ENCODE measurements at places on chromosomes 6 and 20.

DNA sequence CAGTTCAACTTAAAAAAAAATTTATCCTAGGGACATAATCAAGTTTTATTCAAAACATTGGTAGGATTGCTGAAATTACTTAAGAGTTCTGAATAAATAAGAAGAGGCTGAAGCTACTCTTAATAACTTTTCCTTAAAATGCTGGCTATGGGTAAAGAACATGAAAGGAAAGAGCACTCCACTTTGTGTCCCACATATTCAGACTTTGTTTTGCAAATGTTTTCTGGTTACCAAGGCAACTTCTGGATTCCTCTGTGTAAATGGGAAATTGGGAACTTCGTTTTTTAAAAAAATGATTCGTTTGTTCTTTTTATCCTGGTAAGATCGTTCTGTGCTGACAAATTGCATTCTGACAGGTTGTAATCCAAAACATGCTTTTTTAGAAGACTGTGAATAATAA is 115.0 kb downstream of the KIF6 start:
- DNase-seq = no peak

DNA sequence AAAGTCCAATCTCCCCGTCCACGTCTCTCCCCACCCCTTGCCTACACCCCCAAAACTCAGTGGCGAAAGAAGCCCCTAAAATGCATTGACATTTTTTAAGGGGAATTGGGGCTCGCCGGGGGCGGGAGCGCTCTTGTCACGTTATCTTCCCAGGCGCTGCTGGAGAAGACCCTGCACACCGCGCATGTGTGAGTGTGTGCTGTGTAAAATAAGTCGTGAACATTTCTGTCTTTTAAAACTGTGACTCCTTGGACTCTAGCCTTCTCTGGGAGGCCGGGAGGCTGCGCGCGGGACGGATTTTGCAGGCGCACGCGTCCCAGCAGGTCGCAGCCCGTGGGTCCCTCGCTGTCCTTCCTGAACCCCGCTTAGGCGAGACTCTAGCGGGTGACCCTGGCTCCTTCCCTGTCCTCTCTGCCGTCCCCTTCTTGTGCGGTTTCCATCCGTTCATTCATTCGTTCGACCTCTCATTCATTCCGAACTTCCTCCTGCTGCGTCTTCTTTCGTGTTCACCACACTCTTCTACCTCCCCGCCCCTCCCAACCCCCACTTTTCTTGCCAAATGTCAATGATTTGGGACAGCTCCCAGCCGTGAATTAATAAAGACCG is 2.2 kb downstream of the NRN1 start:
- DNase-seq = no peak

- DNase-seq = no peak
Measured at GRCh38 chr6:74579047-74579446, 626.8 kb downstream of the COL12A1 start.

DNA sequence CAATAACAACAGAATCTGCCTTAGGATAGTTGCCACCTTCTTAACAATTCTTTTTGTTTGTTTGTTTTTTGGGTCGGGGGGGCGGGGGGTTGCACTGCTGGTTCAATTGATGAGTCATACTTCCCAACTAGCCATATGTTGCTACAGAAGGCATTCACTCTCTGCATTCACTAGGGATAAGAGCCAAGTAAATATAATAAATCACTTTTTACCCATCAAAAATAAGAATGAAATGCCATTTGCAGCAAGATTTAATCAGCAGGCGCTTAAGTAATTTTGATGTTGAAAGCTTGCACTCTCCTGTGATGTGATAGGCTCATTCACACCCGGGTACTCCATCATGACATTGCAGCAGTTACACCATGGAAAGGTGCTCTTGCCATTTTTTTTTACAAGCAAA is 209.8 kb downstream of the HIVEP2 start:
- DNase-seq = no peak

- DNase-seq = no peak
Measured at GRCh38 chr6:8821981-8822381, 386.6 kb upstream of the SLC35B3 start.

DNA sequence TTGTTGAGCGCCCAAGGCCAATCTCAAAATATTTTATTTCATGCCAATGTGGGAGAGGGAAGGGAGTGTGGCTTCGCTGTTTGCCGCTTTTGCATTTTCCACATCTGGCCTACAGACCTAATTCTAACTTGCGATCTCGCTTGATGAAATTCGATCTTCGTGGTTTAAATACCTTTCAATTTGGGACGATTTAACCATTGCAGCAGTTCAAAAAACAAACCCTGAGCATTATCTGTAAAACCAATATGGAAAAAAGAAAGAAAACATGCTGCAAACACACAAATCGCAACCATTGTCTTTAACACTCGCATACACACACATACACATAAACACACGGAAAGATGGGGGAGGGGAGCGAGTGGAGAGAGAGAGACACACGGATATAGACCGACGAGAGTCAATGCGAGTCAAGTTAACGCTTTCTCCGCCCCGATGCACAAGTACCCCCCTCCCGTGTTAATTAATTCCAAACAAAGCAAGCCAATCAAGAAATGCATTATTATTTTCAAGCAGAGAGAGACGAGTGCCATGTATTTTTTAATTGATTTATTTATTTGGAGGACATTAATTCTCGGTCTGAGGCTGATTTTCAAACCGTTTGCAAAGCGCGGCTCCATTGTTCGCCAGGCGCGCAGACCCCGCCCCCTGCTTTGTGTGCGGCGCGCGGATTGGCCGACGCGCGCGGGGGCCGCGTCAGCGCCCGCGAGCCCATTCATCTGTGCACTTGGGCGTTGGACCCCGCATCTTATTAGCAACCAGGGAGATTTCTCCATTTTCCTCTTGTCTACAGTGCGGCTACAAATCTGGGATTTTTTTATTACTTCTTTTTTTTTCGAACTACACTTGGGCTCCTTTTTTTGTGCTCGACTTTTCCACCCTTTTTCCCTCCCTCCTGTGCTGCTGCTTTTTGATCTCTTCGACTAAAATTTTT is at the start of gene MARCKS:
Gene MARCKS (plus strand): TSS at position 721 of the 931 bp plus-strand sequence. CDS start 401 bp downstream, outside the sequence.
- no peak for DNase-seq

- no peak for DNase-seq
Measured at GRCh38 chr6:81487489-81487888, 265.0 kb downstream of the TENT5A start.

- DNase-seq = no peak
Measured at GRCh38 chr6:17730078-17730704, 23.5 kb upstream of the NUP153 start.

- no peak for DNase-seq
Measured at GRCh38 chr6:156552849-156553248, 224.3 kb upstream of the ARID1B start.

DNA sequence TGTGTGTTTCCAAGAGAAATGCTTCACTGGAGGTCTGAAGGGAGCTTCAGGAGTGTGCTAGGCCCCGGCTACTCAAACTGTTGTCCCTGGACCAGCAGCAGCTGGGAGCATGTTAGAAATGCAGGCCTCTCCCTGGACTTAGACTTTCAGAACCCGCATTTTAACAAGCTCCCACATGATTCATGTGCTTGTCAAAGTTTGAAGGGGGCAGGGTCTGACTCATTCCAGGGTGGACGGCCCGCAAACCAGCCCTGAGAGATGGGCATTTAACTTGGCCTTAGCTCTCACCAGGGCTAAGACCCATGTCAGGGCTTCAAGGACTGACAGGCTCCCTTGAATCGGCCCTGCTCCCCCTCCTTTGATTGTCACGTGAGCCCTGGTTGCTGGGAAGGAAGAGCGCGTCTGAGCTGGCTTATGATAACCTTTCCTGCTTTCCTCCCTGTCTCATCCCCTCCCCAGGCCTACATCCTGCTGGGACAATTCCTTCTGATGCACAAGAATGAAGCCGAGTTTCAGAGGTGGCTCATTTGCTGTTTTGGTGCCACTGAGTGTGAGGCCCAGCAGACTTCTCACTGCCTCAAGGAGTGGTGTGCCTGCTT is 35.5 kb downstream of the BANF2 start:
- DNase-seq = no peak

- DNase-seq = no peak
Measured at GRCh38 chr20:21571841-21572690, 58.2 kb upstream of the NKX2-2 start.

GRCh38 chr20:34061695-34062094 is 50.3 kb downstream of the EIF2S2 start:
- no peak for DNase-seq

DNA sequence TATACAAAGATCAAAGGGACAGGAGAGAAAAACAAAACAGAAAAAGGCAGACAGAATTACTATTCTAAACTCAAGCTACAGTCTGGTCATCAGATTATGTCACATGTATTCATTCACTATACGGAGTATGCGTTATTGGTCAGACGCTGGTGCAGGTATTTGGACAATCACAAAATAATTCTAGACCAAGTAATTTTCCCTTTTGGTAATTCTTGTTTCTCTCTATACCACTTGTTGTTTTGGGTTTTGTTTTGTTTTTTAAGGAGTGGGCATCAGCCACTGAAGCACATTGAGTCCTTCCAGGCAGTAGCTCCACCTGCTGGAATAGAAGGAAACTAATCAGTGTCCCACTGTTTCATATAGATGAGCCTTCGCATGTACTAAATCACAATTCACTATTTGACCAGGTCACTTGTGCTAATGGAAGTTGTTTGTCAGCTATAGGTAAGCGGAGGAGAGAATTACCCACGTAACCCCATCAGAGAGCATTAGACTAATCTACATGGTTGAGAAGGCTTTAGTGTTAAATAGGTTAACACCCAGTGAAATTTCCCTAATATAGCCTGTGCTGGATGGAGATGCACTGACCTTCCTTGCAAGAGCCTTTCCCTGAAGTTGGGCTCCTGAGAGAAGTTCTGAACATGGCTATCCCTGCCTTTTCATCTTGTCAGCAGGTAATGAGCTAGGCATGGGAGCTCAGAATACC is 77.9 kb downstream of the TNFAIP3 start:
- no peak for DNase-seq

- no peak for DNase-seq
Measured at GRCh38 chr6:5673019-5673790, 333.5 kb downstream of the NRN1 start.

DNA sequence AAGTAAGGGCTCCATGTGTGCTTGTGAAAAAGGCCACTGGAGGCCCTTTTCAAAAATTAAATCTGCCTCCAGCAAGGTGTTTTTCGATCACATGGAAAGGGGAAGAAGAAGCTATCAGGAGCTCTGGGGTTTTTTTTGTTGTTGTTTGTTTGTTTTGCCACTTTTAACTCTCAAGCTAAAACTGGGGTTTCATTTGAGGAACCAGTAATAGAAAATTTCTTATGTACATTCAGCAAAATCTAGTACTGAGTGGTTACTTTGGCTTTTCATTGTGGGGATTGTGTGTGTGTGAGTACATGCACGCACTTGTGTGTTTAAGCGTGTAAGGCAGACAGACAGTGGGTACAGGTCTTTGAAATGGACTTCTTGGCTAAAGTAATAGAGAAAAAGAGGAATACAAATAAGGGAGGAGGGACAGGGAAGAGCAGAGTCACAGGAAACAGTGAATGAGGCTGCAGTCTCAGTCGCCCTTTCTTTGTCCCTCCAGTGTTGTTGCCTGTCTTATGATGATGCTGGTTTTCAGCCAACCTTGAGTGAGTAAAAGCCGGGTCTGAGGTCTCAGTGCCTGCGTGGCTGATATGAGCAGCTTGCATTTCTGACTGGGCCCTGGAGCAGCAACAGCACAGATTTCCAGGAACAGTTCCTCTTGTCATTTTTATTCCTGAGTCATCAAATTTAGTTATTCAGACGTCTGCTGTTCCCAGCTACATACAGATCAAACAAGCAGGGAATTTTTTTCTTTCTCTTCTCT is 26.2 kb downstream of the SLC16A10 start:
- DNase-seq = no peak

DNA sequence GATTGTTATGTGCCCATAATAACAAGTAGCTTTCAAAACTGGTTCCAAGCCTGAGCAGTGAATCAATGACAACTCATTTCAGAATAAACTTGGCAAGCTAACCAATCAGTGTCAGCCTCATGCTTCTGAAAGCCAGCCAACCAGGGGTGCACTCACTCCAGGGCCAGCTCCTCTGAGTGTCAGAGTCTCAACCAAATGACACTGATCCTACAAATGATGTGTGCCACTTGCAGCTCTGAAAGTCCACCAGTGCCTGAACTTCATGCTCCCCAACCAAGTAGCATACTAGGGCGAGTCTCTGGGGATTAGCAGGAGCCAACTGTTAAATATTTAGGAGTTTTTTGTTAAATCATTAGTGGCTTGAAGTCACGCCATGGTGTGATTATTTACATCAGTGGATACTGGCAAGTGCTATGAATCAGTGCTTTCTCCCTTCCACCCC is 4.5 kb downstream of the IYD start:
- no peak for DNase-seq

DNA sequence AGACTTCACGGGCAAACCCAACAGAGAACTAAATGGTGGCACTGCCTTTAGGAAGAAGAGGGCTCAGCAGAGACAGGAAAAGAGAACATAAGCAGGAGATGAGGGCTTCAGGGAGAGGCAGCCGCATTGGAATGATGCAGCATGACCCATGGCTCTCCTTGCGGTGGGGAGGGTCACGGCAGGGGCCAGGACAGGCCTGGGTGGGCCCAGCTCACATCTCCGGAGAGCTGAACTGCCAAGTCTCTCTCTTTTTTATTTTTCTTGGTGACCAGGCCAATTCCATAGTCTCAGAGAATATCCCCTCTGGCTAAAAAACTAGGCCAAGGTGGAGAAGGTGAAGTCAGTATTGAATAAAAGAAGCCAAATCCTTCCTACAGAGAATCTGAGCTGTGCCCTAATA is 77.5 kb upstream of the TRAF3IP2 start:
- DNase-seq = no peak

DNA sequence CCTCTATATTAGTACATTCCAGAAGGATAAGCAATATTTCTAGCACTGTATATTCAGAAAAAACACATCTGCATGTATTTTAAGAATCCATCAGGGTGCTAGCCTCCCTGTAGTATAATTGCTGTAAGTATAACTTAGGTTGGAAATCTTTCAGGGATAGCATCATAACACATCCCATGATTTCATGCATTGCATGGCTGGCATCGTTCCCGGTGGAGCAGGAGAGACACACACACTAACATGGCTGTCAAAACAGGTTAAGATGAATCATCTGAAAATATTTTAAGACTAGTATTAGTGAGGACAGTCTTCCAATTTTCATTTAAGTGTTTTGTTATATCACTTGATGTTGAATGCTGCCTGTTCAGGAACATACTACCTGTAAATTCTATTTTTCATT is 32.1 kb upstream of the CENPW start:
- no peak for DNase-seq

GRCh38 chr6:147549531-147549930 is 41.0 kb downstream of the SAMD5 start:
- DNase-seq = no peak

GRCh38 chr6:21905531-21905930 is 312.0 kb downstream of the SOX4 start:
- DNase-seq = no peak

DNA sequence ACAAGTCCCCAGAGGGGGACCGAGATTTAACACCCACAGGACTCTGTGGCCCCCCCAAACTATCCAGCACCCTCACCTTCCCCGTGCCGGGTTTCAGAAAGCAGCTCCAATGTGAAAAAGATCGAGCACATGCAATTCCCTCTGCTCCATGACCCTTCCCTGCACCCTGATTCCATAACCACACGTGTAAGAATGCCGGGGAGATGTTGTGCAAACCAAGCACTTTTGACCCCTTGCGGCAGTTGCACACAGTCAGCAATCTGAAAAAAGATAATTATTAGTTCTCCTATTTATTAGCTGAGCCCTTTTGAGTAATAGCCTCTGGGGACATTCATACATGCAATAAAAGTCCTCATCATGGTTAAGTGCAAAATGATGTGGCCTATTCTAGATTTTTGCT is 13.0 kb downstream of the FOXQ1 start:
- no peak for DNase-seq

GRCh38 chr6:33411632-33412005 is 805 bp downstream of the PHF1 start:
- no peak for DNase-seq

GRCh38 chr6:52297433-52297832 is 12.9 kb upstream of the MCM3 start:
- no peak for DNase-seq
